ENCODE measurements at places on chromosomes 5 and 9. TPM values are rescaled to one million over a fixed set of nuclear protein-coding genes. Genes with fewer than 3 reads are reported as not detected.

Gene NMUR2
- 0.19 TPM for polyA plus RNA-seq

Gene PIP5KL1
- 5.3 TPM for polyA plus RNA-seq

Gene GRIN1
- polyA plus RNA-seq = not detected

Gene SLC23A1
- polyA plus RNA-seq = 0.28 TPM

Data from forelimb muscle (tissue), 1 donor.